GM04503 (cell line): ENCODE measurements at places on chromosomes 13 and 19.

DNA sequence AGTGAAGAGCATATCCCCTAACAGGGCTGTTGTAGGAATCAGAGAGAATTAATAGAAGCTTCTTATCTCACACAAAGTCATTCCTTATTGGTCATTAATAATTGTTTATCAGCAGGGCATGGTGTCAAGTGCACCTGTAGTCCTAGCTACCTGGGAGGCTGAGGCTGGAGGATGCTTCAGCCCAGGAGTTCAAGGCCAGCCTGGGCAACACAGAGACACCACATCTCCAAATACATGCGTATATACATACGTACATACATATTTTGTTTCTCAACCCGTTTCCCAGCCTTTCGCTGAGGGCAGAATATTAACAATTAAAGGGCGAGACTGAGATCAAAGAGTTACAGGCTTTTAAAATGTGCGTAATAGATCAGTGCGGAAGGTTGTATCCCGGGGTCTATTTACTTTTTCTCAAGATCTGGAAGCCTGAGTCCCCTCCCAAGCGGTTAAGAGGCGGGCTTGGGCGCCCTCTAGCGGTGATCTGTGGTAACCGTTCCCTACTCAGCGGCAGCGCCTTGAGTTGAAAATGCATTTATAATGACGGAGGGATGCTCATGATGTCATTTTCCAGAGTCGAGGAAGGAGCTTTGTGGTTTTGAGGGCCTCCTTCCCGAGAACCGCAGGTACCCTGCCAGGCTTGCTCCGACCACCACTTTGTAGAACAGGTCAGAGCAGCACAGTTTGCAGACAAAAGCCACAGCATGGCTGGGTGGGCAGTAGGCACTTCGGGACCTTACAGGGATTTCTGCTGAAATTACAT, 169.6 kb upstream of the GPR12 start:
- no peak for DNase-seq

DNA sequence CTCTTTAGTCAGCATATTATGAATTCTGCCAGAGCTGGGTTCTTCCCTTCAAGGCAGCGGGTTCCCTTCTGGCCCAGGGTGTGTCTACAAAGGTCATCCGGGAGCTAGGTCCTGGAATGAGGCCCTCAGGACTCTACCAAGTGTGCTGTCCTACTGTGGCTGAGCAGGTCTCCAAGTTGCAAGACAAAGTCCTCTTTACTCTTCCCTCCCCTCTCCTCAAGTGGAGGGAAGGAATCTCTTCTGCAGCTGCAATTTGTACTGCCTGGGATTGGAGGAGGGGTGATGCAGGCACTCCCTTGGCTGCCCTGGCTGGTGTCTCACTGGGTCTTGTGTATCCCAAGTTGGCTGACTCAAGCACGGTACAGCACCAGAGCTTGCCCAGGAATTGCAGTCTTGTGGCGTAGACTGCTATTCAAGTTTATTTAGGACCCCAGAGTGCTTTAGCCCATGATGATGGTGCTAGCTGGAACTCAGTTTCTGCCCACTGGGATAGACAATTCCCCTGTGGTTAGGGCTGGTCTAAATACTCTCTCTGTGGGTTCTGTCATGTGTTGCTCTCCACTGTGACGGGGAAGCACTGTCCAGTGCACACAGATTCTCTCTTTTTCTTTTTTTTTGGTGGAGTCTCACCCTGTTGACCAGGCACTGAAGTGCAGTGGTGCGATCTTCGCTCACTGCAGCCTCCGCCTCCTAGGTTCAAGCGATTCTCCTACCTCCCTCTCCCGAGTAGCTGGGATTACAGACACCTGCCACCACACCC, 28.5 kb downstream of the RFC3 start:
- no peak for DNase-seq

DNA sequence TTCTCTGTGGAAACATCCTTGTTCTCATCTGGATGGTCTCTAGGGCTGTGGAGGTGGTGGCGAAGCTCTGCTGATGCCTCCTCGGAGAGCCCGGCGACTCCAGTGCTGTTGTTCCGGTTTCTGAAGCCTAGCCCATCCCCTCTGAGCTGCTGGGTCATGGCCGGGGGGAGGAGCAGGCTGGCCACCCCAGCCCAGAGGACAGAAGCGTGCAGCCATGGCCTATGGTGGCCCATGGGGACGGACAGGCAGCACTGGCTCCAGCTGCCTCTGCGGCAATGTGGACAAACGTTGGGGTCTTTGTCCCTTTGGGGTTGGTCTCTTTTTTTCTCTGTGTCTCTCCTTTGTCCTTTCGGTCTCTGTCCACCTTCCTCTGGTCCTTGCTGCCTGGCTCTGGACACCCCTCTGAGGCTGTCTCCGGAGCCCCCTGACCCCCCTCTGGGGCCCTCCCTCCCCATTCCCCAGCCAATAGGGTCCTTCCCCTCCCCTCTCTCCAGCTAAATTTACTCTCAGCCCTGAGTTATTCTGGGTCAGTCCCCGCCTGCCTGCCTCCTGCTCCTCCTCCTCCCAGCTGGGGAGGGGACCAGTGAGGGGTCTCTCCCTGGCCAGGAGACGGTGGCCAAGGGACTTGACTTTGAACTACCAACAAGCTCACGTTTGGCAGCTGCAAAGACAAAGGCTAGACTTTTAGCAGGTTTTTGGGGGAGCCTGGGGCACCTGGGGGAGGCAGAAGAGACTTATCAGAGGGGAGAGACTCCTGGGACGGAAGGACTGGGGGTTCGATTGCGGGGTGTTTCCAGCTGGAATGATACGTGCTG, at the start of gene HRC:
Gene HRC (minus strand): TSS at position 392 of the 815 bp plus-strand sequence. CDS start 159 bp downstream, at position 233.
- no peak for DNase-seq

DNA sequence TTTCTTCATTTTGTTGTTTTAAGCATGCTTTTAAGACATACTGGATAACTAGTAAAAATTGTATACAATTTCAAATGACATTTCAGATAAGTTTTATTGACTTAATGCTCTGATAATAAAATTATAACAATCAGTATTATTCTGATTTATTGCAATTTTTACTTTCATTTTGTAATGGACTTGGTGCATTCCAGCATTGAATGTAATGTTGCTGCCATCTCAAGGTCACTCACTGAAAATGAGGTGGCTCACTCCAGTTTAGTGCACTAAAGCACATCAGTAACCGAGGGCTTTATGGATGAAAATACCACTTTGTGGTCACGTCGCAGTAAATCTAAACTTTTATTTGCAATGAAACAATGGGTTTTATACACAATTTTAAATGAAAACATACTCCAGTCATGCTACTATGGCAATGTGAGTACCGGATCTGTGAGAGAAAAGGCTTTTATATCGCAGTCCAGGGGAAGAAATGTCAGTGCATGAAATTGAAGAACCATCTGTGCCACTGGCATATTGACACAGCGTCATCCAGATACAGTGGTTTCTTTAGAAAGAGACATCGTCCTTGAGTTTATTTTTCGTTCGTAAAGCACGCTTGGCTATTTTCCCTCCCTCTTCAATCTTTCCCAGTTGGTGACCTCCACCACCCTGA, 20.7 kb upstream of the ZNF507 start:
- DNase-seq: no peak

DNA sequence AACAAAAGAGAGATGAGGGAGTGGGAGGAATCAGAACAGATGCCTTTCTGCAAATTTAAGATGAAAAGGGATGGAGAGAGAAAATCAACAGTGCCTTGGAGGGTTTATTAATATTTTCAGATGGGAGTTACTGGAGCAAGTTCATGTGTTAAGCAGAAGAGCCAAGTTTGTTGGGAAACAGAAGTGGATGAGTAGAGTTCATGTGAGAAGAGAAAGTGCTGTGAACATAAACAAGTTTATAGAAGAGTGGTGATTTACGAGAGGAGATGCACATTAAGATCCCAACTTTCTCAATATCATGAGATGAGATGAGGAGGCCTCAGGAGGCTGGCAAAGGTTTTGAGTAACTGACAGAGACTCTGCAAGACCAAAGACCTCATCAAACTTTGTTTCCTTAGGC, 274.1 kb upstream of the HTR2A start:
- DNase-seq: no peak

GRCh38 chr13:74796157-74796556, 662.0 kb upstream of the KLF12 start:
- no peak for DNase-seq

- no peak for DNase-seq
These were observed 90.8 kb downstream of the TSHZ3 start for GRCh38 chr19:31258211-31259052.

DNA sequence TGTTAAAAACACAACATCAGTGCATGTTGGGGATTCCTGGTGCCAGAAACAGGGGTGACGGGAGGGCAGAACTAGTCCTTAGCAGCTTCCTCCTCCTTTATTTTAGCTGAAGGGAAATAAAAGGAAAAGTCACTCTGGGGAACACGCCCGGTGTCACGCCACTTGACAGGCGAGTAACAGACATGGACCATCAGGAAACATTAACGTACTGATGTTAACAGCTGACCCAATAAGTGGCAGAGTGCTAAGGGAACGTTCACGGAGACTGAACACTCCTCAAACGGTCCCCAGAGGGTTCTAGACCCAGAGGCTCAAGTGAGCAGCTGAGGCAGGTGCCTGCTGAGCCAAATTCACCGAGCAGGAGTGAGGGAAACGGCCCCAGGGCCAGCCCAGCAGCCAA, 13.9 kb upstream of the EIF3G start:
- DNase-seq: no peak

- no peak for DNase-seq
These were observed 27.3 kb downstream of the CARM1 start for GRCh38 chr19:10898633-10899032.

GRCh38 chr13:46908501-46908900, 11.6 kb upstream of the HTR2A start:
- peak; percentile 93 for DNase-seq

DNA sequence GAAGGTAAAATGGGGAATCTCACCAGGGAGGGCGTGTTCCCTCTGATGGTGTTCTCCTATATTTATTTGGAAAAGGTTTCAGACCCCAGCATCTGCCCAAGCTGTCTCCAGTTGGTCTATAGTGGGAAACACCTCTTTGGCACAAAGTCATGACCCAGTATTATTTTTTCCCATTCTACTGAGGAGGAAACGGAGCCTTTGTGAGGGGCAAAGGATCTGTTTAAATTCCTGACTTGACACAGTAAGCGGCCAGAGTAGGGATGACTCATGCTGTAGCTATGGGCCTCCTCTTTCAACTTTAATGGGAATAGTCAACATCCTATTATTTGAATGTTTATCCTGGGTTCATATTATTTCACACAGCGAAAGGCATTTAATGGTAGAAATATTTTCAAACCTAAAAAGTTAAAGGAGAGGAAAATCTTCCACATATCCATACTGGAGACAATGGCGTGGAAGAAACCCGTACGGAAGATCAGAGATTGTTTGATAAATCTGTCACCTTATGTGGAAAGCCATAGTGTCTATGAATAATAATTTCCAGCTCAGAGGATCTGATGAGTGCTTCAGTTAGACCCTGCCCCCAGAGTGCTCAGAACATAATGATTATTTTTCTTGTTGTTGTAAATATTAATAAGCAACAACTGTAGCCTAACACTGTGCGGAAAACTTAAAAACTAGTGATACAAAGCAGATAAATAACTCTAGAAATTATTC, 126.0 kb downstream of the FOXO1 start:
- peak; percentile 35 for DNase-seq

- DNase-seq: no peak
These were observed 154.0 kb downstream of the NALCN start for GRCh38 chr13:101262306-101262705.

DNA sequence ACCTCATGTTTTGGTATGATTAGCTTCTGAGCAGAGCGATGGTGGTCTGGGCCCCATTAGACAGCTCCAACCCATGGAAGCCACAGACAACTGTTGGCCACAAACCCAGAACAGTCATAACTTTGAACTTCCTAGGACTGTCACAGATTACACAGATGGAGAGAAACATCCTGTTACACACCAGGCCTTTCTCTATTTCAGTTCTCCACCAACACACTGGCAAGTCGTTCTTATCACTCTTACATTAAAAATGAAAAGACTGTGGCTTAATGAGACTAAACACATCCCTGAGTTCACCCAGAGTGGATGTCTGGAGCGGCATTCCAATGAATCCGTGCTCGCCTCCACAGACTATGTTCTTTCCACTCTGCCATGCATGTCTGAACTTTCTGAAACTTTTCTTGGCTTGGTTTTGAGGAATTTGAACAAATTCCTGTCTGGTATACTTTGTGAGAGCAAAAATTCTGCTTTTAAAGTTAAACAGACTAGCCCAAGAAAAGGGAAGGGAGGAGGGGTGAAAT, 109.1 kb downstream of the NALCN start:
- DNase-seq: peak; percentile 86

- DNase-seq: peak; percentile 21
These were observed 484.5 kb downstream of the LIG4 start for GRCh38 chr13:107730813-107731212.

DNA sequence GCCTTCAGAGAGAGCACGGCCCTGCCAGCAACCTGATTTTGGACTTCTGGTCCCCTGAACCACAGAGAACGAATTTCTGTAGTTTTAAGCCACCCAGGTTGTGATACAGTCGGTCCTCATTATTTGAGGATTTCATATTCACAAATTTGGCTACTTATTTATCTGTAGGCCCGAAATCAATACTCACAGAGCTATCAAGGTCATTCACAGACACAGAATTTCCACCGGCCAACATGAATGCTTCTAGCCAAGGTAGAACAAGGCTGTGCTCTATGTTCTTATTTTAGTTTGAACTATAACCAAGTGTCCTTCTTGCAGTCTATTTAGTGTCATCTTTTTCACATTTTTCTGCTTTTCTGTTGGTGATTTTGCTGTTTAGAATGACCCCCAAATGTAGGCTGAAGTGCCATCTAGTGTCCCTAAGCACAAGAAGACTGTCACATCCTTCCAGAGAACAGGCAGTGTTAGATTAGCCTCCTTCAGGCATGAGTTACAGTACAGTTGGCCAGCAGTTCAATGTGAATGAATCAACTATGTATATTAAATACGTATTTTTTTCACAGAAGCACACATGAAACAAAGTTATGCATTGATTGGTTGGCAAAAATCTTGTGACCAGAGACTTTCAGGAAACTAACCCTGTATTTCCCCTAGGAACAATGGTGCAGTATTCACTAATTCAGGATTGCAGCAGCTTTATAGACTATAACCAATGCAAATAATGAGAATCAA, 63.5 kb downstream of the C13orf42 start:
- DNase-seq: no peak

DNA sequence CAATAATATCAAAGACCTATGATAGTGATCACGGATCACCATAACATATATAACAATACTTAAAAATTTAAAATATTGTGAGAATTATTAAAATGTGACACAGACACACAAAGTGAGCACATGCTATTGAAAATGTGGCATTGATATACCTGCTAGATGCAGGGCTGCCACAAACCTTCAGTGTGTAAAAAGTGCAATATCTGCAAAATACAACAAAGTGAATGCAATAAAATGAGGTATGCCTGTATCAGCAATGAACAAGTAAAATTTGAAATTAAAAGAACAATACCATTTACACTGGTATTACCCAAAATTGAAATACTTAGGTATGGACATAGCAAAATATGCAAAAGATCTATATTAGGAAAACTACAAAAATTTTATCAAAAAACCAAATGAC, 1217.8 kb upstream of the PCDH20 start:
- no peak for DNase-seq

- DNase-seq: no peak
These were observed 51.1 kb downstream of the RASL11A start for GRCh38 chr13:27321468-27322431.

- no peak for DNase-seq
These were observed 8.0 kb downstream of the RPL36 start for GRCh38 chr19:5697890-5698634.
